Endothelial cell (in vitro differentiated cells): ENCODE measurements at places on chromosomes 16 and 17.

GRCh38 chr16:78896280-78896679 lies 704.3 kb downstream of the MAF start:
- no peak for DNase-seq

DNA sequence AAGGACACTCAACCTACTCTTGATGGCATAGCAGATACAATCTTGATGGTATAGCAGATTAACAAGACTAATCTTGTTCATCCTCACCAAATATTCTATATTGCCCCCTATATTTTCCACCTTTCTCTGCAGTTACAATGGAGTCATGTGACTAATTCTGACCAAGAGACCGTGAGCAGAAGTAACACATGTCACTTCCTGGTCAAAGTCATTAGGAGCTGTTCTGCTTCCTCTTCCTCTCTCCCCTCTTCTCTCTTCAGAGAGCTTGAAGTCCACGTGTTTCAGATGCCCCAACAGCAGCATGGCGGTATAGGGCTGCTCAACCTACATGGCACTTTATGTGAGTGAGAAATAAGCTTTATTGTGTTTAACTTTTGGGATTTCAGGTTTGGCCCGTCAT lies 55.3 kb upstream of the ERCC4 start:
- DNase-seq = no peak

- no peak for DNase-seq
Measured at GRCh38 chr17:8873801-8874715, 6.6 kb upstream of the PIK3R6 start.

DNA sequence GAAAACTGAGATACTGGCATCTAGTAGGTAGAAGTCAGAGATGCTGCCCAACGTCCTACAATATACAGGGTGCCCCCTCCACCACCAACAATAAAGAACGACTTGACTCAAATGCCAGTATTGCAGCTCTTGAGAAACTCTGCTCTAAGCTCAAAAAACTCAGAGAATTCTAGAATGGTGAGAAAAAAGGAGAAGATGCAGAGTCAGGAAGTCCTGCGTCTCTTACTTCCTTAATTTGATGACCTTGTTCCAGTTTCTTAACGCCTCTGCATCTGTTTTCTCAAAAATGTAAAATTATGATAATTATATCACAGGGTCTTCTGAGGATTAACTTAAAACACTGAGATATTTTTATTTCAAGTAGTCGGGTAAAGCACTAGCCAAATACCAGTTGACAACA lies 1.7 kb upstream of the HSBP1 start:
- DNase-seq = no peak

DNA sequence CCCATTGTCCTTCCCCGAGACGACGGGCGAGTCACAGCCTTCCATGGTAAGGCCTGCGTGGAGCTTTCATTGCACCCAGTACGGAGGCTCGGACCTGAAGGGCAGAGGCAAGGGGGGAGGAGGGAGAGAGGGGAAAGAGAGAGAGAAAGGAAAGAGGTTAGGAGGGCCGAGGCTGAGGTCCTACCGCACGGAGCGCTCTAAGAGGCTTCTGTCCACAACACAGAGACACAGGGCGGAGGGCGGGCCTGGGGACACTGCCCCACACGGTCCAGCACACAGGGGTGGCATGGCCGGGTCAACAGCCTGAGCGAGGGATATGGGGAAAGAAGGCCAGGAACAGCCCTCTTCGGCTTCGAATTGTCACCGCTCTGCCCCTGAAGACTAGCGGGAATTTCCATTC lies 87.8 kb downstream of the ZFHX3 start:
- DNase-seq = no peak

- peak; percentile 1 for DNase-seq
Measured at GRCh38 chr17:144936-145670, 7.7 kb downstream of the SCGB1C2 start.

GRCh38 chr16:17204644-17205043 lies 266.1 kb downstream of the XYLT1 start:
- DNase-seq = no peak

DNA sequence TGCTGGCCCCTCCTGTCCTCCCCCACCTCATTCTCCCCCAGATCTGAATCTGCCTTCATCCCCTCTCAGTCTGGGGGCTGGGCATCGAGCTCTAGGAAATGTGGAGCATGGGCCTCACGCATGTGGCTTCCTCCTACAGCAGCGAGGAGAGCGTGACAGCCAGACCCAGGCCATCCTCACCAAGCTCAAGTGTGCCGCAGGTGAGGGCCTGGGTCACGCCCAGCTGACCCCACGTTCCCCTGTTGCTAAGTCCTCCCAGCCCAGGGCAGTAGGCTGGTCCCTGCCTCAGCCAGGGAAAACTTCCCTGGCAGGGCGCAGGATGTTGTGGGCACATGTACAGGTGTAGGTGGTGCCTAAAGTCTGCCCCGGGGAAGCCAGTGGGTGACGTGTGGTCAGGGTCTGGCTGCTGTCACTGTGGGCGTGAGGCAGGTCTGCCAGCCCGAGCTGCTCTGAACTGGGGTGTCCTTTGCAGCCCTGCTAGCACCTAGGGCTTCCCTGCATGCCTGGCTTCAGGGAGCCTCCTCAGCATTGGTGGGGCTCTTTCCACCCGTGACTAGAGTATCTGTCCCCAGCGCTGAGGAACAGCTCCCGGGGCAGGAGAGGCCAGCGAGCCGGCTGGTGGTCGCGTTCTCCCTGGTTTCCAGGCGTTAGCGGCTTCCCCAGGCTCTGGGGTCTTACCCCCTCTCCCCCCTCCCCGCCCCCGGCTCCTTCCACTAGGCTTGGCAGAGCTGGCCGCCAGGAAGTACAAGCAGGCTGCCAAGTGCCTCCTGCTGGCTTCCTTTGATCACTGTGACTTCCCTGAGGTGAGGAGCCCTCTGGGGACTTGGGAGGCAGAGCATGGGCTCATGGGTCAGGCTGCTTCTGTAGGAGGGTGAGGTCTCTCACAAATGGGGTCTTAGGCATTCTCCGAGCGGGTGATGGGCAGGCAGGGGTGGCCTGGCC lies 3.6 kb downstream of the GPS1 start:
- DNase-seq = no peak

- DNase-seq = peak; percentile 53
Measured at GRCh38 chr16:78437352-78437968, 338.0 kb downstream of the WWOX start.

GRCh38 chr16:20870122-20870820 lies 29.9 kb downstream of the DCUN1D3 start:
- no peak for DNase-seq

DNA sequence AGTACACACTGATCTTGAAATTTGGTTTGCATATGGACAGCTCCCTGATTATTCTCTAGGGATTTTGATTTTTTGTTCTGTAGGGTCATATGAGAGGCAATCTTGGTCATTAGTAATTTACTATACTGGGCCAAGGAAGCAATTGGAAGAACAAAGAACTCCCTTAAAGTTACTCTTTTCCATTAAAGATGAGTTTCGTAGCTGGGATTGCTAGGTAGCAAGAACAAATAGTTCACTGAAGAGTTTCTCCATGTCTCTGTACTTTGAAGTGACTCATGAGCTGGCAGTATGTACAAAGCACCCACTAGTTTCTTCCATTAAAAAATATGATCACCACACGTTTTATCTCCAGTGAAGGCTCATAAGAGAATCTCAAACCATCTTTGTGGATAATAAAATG lies 6.2 kb upstream of the BCAS3 start:
- no peak for DNase-seq

DNA sequence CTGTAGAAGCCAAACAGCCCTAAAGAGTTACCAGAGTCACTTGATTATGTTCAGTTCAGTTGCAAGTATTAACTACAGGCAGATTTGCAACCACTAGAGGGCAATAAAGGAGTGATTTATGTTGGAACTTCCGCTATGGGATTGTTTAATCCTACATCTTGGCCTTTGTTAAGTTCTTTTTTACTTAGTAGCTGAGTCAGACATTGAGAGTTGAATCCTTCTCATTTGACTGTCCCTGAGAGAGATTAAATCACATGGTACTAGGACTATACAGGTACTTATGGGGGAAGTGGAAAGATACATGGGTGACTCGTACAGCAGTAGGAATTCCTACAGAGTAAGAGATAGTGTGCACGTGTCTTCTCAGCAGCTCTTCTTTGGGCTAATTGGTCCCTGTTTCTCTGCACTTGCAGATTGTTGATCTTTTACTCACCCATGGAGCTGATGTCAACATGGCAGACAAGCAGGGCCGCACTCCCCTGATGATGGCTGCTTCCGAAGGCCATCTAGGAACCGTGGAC lies 40.3 kb downstream of the CYB561 start:
- no peak for DNase-seq

DNA sequence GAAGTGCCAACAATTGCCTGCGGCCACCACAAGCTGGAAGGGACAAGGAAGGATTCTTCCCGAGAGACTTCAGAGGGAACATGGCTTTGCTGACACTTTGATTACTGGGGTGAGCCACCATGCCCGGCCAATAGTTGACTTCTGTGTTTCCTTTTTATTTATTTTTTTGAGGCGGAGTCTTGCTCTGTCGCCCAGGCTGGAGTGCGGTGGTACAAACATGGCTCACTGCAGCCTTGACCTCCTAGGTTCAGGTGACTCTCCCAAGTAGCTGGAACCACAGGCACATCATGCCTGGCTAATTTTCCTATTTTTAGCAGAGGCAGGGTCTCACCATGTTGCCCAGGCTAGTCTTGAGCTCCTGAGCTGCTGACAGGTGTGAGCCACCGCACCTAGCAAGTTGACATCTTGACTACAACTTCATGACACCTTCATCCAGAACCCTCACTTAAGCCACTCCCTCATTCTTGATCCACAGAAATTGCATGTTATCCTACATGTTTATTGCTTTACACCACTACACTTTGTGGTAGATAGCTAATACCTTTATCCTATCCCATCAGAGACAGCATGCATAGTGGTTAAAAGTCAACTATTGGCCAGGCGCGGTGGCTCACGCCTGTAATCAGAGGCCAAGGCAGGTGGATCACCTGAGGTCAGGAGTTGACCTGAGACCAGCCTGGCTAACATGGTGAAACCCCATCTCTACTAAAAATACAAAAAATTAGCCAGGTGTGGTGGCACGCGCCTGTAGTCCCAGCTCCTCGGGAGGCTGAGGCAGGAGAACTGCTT lies 16.1 kb upstream of the GPRC5C start:
- no peak for DNase-seq

DNA sequence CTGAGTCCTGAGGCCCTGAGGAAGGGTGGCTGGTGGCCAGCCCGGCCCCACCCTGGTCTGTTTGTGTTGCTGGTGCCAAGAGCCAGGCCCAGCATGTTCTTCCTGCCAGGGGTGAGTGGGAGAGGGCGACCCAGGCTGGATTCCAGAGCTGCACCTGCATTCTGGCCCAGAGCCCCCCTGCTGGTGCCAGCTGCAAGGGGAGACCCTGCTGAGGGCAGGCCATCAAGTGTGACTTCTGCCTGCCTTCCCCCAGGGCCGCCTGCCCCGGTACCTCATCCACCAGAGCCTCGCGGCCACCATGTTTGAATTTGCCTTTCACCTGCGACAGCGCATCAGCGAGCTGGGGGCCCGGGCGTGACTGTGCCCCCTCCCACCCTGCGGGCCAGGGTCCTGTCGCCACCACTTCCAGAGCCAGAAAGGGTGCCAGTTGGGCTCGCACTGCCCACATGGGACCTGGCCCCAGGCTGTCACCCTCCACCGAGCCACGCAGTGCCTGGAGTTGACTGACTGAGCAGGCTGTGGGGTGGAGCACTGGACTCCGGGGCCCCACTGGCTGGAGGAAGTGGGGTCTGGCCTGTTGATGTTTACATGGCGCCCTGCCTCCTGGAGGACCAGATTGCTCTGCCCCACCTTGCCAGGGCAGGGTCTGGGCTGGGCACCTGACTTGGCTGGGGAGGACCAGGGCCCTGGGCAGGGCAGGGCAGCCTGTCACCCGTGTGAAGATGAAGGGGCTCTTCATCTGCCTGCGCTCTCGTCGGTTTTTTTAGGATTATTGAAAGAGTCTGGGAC lies 2.4 kb upstream of the TCAP start:
- DNase-seq = no peak

GRCh38 chr16:17370731-17371285 lies 100.0 kb downstream of the XYLT1 start:
- DNase-seq = no peak

DNA sequence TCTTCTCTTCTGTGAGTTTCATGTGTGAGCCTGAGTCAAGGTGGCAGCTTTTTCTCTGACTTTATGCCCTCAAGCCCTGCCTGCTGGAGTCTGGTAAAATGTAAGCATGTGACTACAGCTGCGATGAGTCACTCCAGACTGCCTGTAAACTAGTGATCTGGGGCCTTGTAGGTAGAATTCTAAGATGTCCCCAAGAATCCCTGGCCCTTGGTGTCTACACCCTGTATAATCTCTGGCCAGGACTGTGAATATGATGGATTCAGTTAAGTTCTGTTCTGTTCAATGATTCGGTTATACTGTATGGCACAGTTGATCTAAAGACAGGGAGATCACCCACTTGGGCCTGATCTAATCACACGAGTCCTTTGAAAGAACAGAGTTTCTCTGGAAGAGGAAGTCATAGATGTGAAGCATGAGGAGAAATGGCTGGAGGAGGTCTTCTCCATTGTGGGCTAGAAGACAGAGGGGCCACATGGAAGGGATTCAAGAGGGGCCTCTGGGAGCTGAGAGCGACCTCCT lies 29.8 kb downstream of the PRSS54 start:
- DNase-seq = no peak

GRCh38 chr16:27723711-27724481 lies 174.0 kb downstream of the KATNIP start:
- no peak for DNase-seq

GRCh38 chr17:72076678-72077030 lies 44.2 kb upstream of the SOX9 start:
- no peak for DNase-seq

DNA sequence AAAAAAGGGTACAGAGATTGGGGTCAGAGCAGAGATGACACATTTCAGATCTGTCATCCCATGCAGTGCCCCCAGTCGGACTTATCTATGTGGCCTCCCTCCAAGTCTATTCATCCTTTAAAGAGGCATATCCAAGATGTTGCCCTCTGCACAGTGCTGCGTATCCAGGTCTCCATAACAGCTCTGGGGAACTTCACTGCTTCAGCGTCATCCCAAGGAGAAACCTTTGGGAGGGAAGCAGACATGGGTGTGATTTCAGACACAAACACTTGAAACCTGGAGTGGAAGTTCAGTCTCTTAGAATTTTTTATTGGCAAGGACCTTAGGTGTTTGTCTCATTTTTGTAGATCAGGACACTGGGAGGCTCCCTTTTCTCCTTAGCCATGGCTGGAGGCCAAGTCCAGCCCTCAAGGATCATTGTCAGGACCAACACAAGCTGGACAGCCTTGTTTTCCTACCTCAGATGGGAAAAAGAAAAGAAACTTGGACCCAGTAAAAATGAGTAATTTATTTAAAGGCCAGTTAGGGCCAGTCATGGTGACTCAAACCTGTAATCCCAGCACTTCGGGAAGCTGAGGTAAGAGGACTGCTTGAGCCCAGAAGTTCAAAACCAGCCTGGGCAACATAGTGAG lies 23.9 kb upstream of the NLK start:
- no peak for DNase-seq
